ENCODE measurements at places on chromosomes 5 and 9.

GRCh38 chr9:86456416-86456815 lies 102.2 kb upstream of the TUT7 start:
- DNase-seq, result no peak

- DNase-seq, result no peak
Measured at GRCh38 chr5:147773139-147773538, 9.4 kb downstream of the JAKMIP2 start.

- DNase-seq, result no peak
Measured at GRCh38 chr9:114114364-114114763, 15.3 kb upstream of the KIF12 start.

DNA sequence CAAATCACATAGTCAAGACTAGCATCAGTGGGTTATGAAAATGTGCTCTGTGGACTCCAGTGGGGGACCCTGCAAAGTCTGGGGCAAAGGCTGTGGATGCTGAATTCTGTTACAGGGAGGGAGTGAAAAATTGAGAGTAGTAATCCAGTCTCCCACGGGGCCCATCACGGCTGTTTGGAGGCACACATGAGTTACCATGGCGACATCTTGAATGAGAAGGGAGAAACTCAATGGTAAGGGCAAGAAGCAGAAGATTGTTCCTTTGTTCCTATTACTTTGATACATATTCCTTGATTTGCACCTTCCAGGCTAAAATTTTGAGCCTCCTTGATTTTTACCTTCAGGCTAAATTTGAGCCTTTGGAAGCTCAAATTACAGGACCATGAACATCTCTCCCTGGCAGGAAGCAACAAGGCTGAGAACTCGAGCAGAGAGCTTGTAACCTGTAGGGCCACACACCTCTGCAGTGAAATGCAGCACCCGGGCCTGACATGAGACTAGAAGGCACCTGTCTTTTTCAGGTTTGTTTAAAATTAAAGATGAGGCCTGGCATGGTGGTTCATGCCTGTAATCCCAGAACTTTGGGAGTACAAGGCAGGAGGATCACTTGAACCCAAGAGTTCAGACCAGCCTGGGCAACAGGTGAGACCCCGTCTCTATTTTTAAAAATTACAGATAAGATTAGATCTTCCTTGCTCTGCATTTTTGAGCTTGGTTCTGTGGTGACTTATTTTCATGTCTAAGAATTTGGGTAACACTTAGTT lies 31.0 kb upstream of the ZFR start:
- no peak for DNase-seq

DNA sequence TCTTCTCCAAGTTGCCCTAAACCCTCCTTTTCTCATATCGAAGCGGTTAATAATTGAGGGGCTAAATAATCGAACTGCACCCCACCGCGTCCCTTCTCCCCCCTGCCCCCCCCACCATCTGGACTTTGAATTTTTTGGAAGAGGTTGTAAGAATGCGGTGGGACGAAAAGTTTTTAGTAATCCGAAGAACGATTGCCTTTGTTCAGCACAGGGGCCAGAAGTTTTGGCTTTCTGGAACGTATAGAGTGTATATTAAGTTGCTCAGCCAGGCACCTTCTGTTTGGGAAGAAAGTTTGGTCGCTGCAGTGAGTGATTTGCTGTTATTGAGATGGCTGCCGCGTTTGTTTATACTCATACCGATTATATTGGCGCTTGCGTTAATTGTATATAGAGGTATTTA lies 518 bp downstream of the ERBIN start:
- no peak for DNase-seq

DNA sequence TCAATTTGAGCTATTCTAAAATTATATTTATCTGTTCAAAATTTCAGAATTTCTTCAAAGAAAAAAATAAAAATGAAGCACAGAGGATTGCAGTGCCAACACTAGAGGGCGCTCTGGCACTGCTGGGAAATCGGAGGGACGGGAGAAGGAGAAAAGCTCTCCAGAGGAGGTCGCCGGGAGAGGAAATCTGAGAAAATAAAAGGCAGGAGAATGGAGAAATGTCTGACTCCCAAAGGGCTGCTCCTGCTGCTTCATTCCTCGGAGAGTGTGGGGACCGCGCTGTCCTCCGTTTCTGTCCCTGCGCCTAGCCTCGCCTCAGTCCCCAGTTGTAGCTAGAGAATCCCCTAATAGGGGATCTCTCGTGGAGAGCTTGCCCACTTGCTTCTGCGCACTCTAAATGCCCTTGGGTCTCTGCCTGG lies 40.0 kb upstream of the ARSB start:
- peak; percentile 28 for DNase-seq

DNA sequence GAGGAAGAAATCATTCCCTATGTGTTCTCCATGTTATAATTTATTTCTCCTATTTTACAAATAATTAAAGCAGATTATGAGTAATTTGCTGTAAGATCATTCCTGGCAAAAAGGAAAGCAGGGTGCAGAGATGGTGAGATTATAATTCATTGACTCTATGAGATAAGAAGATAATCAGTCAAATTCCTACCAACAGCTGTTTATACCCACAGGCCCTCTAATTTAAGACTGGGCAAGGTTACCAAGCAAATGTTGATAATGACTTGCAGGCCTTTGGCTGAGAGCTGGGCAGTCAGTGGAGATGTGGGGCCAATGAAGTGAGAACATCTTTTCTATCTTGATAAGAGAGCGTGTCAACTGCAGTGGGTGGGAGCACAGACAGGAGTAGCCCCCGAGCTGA lies 222.7 kb downstream of the ICE1 start:
- DNase-seq, result no peak

GRCh38 chr9:136169495-136169894 lies 35.4 kb downstream of the LHX3 start:
- no peak for DNase-seq

DNA sequence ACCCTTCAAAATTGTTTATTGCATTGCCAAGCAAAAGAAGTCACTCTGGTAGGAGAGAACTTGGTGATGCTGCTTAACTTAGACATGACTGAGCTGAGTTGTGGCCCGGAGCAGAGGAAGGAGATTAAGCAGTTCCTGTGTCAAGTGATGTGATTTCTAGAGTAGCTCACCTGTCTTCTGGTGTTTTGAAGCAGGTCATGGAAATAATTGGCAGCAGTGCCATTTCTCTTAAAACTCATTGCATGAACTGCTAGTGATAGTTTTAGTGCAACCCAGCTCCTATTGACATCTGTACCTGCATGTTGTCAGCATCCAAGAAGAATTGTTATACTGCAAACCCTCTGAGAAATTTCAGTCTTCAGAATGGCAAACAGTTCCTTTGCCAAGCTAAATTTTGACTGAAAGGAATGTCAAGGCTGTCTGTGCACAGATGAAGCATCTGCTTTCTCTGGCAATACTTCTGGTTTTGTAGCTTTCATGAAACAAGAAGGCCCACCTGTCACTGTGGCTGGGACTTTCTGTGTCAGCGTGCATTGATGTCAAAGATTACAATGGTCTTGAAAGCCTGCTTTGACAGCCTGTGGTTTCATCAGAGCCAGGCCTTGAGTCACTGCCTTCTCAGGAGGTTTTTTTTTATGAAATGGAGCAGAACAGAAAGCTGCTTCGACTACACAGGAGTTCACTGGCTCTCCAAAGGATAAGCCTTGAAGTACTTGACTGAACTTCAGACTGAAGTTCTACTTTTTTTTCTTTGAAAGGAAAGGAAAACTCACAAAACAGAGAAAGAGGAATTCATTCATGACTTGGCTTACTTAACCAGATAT lies 90.6 kb downstream of the RALGPS1 start:
- no peak for DNase-seq

- DNase-seq, result no peak
Measured at GRCh38 chr5:124342584-124342983, 403.9 kb downstream of the ZNF608 start.

DNA sequence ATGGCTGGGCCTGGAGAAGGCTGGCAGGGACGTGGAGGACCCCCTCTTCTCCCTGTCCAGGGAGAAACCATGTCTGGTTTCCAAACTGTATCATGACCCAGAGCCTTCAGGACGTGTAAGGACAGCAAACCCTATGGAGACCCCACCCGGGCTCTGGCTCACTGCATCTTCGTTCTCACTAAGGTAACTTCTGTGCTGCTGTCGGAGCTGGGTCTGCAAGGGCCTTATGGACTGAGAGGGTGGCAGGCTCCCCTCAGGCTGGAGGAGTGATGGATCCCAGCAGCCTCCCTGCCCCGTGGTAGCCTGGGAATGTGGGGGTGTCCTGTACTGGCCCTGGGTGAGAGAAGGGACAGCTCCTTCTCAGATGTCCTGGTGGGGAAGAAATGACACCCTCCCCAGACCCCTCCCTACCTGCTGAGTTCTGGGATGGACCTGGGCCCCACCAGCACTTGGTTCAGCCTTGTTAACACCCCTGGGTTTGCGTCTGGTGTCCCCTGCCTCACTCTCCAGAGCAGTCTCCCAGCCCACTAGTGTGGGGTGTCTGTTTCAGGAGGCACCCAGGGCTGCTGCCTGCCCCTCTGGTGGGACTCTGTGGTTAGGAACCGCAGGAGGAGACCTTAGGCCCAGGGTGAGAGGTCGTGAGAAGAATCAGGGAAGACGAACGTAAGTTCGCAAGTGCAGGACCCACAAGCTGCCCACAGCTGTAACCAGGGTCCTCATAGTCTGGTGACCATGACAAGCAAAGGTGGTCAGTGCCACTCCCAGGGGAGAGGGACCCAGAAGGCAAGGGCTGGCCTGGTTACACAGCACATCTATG lies 6.6 kb downstream of the SPATA31E1 start:
- DNase-seq, result no peak

DNA sequence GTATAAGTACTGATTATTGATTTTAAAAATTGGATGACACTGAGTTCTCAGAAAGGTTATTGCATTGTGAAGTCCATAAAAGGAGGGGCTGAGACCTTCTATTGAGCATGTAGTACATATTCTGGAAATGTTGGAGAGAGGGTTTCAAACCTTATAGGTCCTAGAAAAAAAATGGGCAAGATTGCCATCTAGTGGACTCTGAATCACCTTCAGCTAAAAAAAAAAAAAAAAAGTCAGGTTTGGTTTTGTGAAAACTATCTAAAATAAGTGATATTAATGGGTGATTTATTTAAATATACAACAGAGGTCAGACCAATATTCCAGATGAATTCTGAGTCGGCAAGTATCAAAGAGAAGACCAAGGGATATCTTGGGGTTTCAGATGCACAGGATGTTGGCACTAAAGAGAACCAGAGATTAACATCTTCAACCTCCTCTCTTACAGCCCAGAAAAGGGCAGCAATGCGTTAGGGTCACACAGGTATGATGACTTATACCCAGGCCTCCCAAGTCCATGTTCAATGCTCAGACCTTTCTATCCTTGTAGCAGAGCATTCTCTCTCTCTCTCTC lies 109.8 kb upstream of the NMUR2 start:
- peak; percentile 21 for DNase-seq

DNA sequence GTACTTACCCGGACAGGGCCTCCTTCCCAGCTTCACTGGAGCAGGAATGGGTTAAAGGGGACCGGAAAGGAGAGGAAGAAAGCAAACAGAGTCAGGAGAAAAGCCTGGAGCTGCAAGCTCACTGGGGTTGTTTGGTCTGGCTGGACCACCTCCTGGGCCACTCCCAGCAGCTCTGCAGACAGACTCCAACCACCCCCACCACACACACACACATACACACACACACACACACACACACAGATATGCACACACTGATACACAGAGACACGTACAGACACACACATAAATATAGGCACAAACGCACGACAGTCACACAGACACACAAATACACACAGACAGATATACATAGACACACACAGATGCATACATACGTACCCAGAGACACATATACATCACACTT lies 34.9 kb upstream of the SYNPO start:
- no peak for DNase-seq

- peak; percentile 6 for DNase-seq
Measured at GRCh38 chr5:96483878-96484277, 50.8 kb upstream of the PCSK1 start.

GRCh38 chr9:89342213-89342612 lies 23.9 kb downstream of the SECISBP2 start:
- DNase-seq, result no peak

- DNase-seq, result no peak
Measured at GRCh38 chr9:28234894-28235277, 661.6 kb upstream of the C9orf72 start.

- DNase-seq, result no peak
Measured at GRCh38 chr9:36006549-36007315, 30.0 kb upstream of the RECK start.

- DNase-seq, result no peak
Measured at GRCh38 chr5:91367344-91367743, 15.8 kb downstream of the ARRDC3 start.

DNA sequence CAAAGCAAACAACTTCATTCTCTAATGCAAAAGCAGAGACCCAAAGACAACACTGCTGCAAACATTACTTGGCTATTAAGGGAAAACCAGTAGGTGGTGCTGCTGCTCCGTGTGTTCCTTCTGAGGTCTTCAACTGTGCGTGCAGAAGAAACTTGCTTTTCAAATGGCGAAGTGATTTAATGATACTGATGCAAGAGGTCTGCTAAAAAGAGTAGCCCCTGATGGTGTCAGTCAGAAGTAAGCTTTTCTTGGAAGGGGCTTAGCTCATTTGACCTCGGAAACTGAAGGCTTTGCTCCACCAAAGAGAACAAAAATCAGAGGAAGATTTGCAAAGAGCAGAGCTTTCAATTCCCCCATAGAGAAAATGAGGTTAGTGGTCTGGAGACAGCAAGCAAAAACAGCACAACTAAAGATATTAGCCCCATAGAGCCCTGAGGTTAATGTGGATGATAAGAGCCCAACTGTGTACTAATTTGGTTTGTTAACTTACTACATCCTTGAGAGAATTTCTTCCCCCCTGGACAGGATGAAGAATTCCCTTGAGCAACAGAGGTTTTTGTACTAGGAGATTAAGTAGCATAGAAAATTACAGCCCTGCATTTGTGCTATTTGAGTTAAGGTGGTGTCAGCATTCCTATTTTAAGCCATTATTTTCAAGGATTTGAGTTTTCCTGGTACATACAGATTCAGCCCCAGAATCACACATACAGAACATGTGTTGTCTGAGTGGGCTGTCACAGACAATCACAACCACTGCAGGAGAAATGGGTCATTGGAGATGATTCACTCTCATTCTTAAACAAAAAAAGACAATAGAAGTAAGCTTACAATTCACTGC lies 153.2 kb upstream of the C9orf72 start:
- DNase-seq, result peak; percentile 12

GRCh38 chr5:39505363-39505762 lies 80.6 kb upstream of the DAB2 start:
- DNase-seq, result no peak

- no peak for DNase-seq
Measured at GRCh38 chr9:2697492-2697891, 19.8 kb upstream of the KCNV2 start.

GRCh38 chr5:158302029-158302428 lies 443.1 kb upstream of the CLINT1 start:
- no peak for DNase-seq

GRCh38 chr9:6592231-6592630 lies 53.3 kb downstream of the GLDC start:
- DNase-seq, result no peak

DNA sequence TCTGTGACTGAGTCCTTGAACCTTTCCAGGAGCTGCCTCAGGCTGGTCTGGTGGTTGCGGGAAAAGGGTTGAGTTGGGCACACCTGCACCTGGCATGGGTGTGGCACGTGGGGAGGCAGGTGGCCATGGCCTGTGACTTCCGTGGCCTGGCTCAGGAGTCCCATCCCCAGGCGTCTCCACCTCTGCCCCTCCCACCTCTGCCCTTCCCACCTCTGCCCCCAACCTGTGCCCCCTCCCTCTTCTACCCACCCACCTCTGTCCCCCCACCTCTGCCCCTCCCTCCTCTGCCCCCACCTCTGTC lies 1.9 kb upstream of the QRFP start:
- DNase-seq, result no peak

Data from COLO829 (cell line).